Liver (tissue), 10 donors: ENCODE measurements at places on chromosomes 11 and 22. TPM values are rescaled to one million over a fixed set of nuclear protein-coding genes. Genes with fewer than 3 reads are reported as not detected.

The TTC17 gene
- polyA plus RNA-seq: 36.6 TPM

The UPK3A gene
- polyA plus RNA-seq: not detected

The PGA3 gene
- 0.54 TPM for polyA plus RNA-seq

The H19 gene
- polyA plus RNA-seq: 194 TPM

The CRYBB3 gene
- 0.25 TPM for polyA plus RNA-seq

The P2RY6 gene
- 1.3 TPM for polyA plus RNA-seq

- H3K4me3 ChIP-seq: no peak overlapping the region
- no peaks in the 10 kb centered on the region for H3K4me1 ChIP-seq
- H3K27me3 ChIP-seq: no peaks in the 10 kb centered on the region
- no peak for DNase-seq
- no peaks in the 10 kb centered on the region for H3K36me3 ChIP-seq
- H3K27ac ChIP-seq: no peak overlapping the region
Measured at GRCh38 chr22:46809153-46809885, 46.9 kb downstream of the TBC1D22A start.

DNA sequence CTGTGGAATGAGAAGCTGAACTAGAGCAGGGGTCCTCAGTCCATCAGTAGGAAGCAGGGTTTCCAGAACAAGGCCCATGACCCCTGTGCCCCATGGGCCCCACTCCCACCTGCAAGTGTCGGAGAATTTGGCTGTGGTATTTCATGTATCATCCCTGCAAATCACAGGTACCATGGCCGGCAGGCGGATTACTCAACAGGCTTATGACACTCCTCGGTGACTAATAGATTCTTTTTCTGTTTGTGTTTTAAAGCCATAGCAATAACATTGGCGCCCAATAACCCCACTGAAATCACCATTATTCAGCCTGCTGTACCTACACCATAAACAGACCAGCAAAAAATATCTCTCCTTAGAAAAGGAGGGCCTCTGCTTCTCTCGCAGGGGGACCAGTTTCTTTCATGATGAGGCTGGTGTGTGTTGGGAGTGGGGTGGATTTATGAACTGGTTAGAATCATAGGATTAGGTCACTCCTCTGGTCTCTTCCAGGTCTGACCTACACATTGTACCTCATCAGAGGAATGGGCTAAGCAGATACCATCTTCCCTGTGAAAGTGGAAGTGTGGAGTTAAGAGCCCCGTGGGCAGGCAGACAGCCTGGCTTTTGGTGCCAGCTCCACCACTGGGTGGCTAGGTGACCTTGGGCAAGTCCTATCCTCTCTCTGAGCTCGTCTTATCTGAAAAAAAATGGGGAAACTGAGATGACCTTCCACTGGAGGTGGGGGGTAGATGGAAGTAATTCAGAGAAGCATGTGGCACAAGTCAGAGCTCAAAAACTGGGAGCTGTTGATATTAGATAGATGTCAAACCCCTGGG, 60.2 kb upstream of the WNT11 start:
- H3K27ac ChIP-seq: no peak overlapping the region
- no peak overlapping the region for H3K4me3 ChIP-seq
- H3K4me1 ChIP-seq: peaks cover 5% of the 10 kb centered on the region
- no peaks in the 10 kb centered on the region for H3K27me3 ChIP-seq

DNA sequence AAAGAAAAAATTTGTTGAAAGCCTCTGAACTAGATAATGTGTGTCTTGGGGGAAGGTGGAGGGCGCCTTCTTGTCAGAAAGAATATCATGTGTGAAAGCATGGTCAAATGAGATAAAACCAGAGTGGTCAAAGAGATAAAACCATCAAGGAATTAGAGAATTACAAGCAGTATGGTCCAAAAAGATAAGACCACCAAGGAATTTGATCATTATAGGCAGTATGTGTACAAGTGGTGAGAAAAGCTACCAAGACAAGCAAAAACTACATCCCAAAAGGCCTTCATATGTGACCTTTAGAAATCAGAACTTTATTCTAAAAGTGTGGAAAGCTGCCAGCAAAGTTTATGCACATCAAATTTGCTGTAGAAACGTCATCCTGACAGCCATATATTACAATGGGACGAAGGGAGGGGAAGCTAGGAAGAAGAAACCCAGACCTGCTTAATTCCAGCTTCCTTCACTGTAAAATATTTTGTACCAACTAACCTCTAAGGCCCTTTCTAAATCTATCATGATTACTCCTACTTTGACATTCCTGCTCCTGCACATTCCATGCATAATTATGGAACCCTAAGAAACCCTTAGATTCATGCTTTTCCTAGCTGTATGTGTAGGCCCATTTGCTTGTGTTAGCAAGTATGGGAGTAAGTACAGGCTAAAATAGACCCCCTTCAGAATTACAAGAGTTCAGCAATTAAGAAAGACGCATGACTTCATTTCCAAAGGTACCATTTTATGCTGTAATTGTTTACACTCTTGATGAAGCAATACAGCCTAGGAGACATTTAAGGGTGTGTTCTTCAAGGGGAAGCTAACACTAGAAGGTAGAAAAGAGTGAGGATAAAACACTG, 51.6 kb downstream of the LGR4 start:
- peak overlapping the region; percentile 67 for H3K27ac ChIP-seq
- H3K4me3 ChIP-seq: no peak overlapping the region
- no peak for DNase-seq
- H3K4me1 ChIP-seq: peaks cover 6% of the 10 kb centered on the region
- no peaks in the 10 kb centered on the region for H3K27me3 ChIP-seq
- no peaks in the 10 kb centered on the region for H3K36me3 ChIP-seq

GRCh38 chr11:127105593-127106541, 105.3 kb upstream of the KIRREL3 start:
- peak overlapping the region; percentile 37 for H3K27ac ChIP-seq
- H3K36me3 ChIP-seq: no peaks in the 10 kb centered on the region
- no peaks in the 10 kb centered on the region for H3K27me3 ChIP-seq
- no peak overlapping the region for H3K4me3 ChIP-seq
- no peak for DNase-seq
